ENCODE measurements at places on chromosomes 1 and 21. TPM values are rescaled to one million over a fixed set of nuclear protein-coding genes. Genes with fewer than 3 reads are reported as not detected.

The ANKRD34A gene
- total RNA-seq, result 0.22 TPM

The SPATA17 gene
- total RNA-seq, result 5.1 TPM

DNA sequence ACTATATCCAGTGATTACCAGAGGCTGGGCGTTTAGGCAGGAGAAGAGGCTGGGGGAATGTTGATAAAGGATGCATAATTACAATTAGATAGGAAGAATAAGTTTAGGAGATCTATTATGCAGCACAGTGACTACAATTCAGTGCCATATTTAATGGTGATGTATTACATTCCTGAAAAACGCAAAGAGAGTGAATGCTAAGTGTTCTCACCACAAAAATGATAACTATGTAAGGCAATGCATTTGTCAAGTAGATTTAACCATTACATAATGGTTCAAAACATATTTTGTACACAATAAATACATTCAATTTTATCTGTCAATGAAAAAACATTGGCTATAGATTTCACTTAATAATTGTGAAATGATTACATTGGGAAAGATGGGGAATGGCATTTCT, 548.9 kb downstream of the NUF2 start:
- no peak for DNase-seq
- peaks cover under 1% of the 10 kb centered on the region for H3K27me3 ChIP-seq
- H3K36me3 ChIP-seq, result no peaks in the 10 kb centered on the region
- H3K4me3 ChIP-seq, result no peak overlapping the region
- H3K4me1 ChIP-seq, result peaks cover 13% of the 10 kb centered on the region

DNA sequence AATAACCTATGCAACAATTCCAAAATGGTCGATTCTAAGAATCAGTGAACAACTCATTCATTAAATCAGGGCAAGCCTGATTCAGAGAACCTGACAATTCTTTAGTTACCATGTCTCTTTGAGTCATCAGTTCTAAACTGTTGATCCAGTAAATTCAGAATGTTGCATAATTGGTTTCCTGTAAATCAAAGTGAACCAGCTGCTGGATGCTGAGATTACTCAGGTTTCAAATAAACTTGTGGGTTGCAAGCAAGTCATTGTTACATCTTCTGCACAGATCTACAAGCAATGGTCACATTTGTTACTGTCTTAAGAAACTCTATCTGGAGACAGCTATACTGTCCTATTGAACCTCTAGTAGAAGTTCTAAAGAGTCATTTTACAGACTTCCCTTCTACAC, 16.5 kb downstream of the PLA2G2D start:
- no peaks in the 10 kb centered on the region for H3K36me3 ChIP-seq
- peaks cover 33% of the 10 kb centered on the region for H3K27me3 ChIP-seq
- no peaks in the 10 kb centered on the region for H3K4me1 ChIP-seq
- H3K27ac ChIP-seq, result no peak overlapping the region
- no peak for DNase-seq

GRCh38 chr1:101964708-101965107, 32.0 kb downstream of the OLFM3 start:
- no peak overlapping the region for H3K4me3 ChIP-seq
- no peak for DNase-seq
- H3K27ac ChIP-seq, result no peak overlapping the region
- H3K27me3 ChIP-seq, result no peaks in the 10 kb centered on the region

DNA sequence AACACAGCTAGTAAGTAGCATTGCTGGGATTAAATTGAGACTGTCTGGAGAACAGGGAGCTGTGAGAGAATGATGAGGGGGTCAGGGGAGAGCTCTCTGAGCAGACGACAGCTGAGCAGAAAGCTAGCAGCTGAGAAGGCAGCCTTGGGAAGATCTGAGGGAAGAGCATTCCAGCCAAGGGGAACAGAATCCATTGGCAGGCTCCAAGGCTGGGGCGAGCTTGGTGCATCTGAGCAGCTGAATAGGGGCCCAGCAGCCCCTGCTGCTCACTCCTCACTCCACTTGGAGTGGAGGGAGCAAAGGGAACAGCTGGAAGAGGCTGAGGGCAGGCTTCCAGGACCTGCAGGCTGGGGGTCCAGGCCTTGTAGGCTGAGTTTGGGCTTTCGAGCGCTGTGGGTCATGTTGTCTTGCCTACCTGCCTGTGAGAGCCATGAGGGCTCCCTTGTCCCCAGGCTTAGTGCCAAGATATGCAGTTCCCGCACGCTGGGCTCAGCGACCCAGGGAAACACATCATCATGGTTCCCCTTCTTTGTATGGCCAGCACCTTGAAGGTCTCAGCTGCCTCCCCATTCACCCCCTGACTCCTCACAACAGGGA, 10.5 kb downstream of the ACOT11 start:
- H3K4me1 ChIP-seq, result no peaks in the 10 kb centered on the region
- no peak overlapping the region for H3K4me3 ChIP-seq
- no peak overlapping the region for H3K27ac ChIP-seq
- H3K36me3 ChIP-seq, result no peaks in the 10 kb centered on the region

The EPHB2 gene
- 69.4 TPM for total RNA-seq

The NPPB gene
- 9.1 TPM for total RNA-seq

- no peak overlapping the region for H3K27ac ChIP-seq
- no peak for DNase-seq
- H3K27me3 ChIP-seq, result peaks cover 4% of the 10 kb centered on the region
- no peaks in the 10 kb centered on the region for H3K36me3 ChIP-seq
- H3K4me3 ChIP-seq, result no peak overlapping the region
Observed at GRCh38 chr1:29647581-29647980, 411.3 kb downstream of the PTPRU start.

- no peak within 1 kb of the TSS for H3K27ac ChIP-seq
- H3K27me3 ChIP-seq, result no peaks in the 10 kb centered on the region
- H3K4me1 ChIP-seq, result no peaks in the 10 kb centered on the region
- no peaks in the 10 kb centered on the region for H3K36me3 ChIP-seq
- H3K4me3 ChIP-seq, result no peak within 1 kb of the TSS
Observed at GRCh38 chr21:44353191-44353970, at the start of gene TRPM2. Gene TRPM2, plus strand, starts transcription at chr21:44353621. Its CDS starts 80 bp downstream, at chr21:44353701.

The CSF3R gene
- total RNA-seq, result 5.5 TPM

DNA sequence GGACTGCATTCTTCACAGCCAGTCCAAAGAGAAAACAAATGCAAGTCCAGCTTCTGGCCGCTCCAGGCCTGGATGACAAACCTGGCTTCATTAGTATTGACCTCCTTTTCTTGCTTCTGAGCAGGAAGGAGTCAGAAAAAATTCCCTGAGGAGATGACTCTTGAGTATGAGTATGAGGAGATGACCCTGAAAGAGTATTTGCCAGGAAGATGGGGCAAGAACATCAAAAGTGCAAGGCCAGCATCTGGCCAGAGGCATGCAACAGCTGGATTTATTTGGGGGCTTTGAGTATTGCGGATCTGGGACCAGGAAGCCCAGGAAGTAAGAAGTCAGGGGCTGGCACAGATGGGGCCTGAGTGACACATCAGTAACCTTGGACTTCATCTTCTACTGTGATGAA, 113.9 kb downstream of the GLIS1 start:
- no peak overlapping the region for H3K27ac ChIP-seq
- H3K36me3 ChIP-seq, result no peaks in the 10 kb centered on the region
- no peak for DNase-seq
- H3K27me3 ChIP-seq, result peaks cover 16% of the 10 kb centered on the region

GRCh38 chr1:156594190-156594589, 2.6 kb downstream of the NAXE start:
- peaks cover 4% of the 10 kb centered on the region for H3K4me1 ChIP-seq
- H3K27me3 ChIP-seq, result no peaks in the 10 kb centered on the region
- no peak for DNase-seq
- H3K27ac ChIP-seq, result no peak overlapping the region

DNA sequence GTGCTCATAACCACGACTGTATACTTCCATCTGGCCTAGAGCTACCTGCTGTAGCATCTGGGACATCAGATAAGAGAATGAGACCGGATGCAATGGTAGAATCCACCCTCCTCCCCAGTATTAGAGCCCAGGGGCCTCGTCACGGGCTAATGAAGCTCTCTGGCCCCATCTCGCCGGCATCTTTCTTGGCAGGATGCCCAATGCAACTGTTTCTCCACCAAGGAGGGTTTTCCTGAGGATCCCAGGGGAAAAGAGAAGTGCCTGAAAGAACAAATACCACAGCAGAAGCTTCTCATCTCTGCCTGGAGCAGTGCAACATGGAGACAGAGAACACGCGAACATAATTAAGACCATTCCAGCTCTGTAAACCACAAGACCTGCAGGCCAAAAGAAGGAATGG, 80.0 kb downstream of the VWA5B1 start:
- no peaks in the 10 kb centered on the region for H3K4me1 ChIP-seq
- DNase-seq, result no peak
- H3K27ac ChIP-seq, result no peak overlapping the region
- H3K27me3 ChIP-seq, result peaks cover 82% of the 10 kb centered on the region

GRCh38 chr1:59737638-59738037, 77.1 kb upstream of the HOOK1 start:
- H3K4me1 ChIP-seq, result peaks cover 37% of the 10 kb centered on the region
- H3K27ac ChIP-seq, result peak overlapping the region; percentile 66
- no peak for DNase-seq
- H3K36me3 ChIP-seq, result peaks cover 13% of the 10 kb centered on the region
- H3K4me3 ChIP-seq, result no peak overlapping the region

Measured in progenitor cell of endocrine pancreas (in vitro differentiated cells).